ENCODE measurements at places on chromosomes 4 and X. TPM values are rescaled to one million over a fixed set of nuclear protein-coding genes. Genes with fewer than 3 reads are reported as not detected.

SGMS2 gene
- 128 TPM for total RNA-seq

NAP1L5 gene
- 3.5 TPM for total RNA-seq

DNA sequence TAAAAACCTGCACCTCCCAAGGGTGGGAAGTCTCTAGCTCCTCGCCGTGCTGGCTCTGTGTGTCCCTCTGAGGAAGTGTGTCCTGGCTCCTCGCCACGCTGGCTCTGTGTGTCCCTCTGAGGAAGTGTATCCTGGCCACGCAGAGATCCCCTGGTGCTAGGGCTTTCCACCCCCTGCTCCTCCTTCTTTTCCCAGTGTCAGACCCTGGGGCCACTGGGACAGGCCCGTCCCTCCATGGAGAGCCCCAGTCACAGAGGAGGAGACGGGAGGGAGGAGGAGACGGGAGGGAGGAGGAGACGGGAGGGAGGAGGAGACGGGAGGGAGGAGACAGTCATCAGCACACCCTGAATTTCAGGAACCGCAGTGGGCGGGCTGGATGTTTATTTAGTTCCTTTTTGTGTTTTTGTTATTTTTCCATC lies 53.8 kb upstream of the HGFAC start:
- H3K4me1 ChIP-seq, result peaks cover 17% of the 10 kb centered on the region
- no peak overlapping the region for H3K4me3 ChIP-seq
- H3K36me3 ChIP-seq, result no peaks in the 10 kb centered on the region
- no peaks in the 10 kb centered on the region for H3K27me3 ChIP-seq
- DNase-seq, result peak; percentile 74
- peak overlapping the region; percentile 73 for H3K27ac ChIP-seq

GRCh38 chrX:150365051-150365989 lies 2.2 kb downstream of the MAMLD1 start:
- H3K36me3 ChIP-seq, result no peaks in the 10 kb centered on the region
- H3K27me3 ChIP-seq, result peaks cover 34% of the 10 kb centered on the region
- H3K4me3 ChIP-seq, result peak overlapping the region; percentile 42
- peak; percentile 65 for DNase-seq

GRCh38 chr4:25970226-25970675 lies 56.2 kb downstream of the SMIM20 start:
- H3K4me1 ChIP-seq, result peaks cover 5% of the 10 kb centered on the region
- no peak overlapping the region for H3K4me3 ChIP-seq
- DNase-seq, result peak; percentile 36
- H3K27ac ChIP-seq, result peak overlapping the region; percentile 6

DNA sequence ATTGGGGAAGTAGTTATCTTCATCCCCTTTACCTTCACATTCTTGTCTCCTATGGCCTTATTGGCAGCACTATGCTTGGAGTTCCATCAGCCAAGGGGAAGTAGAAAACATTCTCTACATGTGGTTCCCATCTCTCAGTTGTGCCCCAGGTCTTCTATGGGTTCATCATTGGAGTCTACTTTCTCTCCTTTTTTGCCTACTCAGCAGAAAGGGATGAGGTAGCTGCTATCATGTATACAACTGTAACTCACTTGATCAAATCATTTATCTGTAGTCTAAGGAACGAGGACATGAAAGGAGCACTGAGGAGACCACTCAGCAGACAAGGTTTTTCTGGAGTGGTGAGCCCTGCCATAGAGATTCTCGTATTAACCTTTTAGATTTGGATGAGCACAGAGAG lies 119.0 kb upstream of the OR13H1 start:
- no peak overlapping the region for H3K27ac ChIP-seq
- no peak for DNase-seq
- no peaks in the 10 kb centered on the region for H3K4me1 ChIP-seq
- H3K4me3 ChIP-seq, result no peak overlapping the region
